Pulmonary artery endothelial cell (primary cell): ENCODE measurements at places on chromosomes 11 and 22.

DNA sequence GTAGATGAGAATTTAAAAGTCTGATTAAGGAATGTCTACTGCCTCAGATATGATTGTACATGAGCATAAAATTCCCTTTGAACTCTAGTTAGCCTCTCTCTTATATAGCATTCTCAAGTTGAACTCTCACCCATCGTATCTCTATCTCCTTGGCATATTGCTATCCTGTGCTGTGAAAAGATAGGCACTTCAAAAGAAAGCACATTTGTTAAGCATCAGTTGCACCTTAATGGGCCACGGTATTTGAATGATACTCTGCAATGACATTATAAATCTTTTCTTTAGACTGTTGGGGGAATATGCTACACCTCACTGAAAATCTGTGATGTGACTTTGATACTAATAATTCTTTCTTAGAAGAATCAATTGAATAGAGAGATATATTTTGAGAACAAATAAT is 570.7 kb downstream of the JRKL start:
- no peak for DNase-seq

DNA sequence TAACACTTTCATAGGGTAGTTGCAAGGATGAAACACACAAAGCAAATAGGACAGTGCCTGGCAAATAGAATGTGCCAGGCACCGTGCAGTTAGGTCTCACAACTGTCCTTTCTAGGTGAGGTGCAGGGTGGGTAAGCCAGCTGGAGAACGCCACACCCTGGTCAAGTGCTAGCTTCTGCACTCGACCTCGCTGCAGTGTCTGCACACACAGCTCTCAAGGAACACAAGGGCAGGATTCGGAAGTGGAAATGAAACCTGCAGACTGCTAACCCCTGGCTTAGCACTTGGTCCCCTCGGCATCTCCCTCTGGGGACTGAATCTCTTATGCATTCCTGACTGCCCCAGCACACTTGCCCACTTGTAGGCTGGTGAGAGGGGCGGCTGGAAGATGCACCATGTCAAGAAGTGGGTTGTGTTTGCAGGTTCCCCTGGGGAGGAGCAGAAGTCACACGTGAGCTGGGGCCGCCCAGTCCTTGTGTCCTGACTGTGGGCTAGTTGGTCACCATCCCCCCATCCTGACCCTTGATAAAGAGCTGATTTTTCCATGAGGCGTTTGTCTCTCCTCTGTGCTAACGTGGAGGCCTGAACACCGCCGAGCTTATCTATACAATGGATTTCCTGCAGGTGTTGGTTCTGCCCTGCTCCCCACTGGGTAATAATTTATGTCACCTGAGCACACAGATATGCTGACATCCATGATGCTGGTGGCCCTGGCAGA is 89.0 kb downstream of the MICAL2 start:
- DNase-seq: no peak

DNA sequence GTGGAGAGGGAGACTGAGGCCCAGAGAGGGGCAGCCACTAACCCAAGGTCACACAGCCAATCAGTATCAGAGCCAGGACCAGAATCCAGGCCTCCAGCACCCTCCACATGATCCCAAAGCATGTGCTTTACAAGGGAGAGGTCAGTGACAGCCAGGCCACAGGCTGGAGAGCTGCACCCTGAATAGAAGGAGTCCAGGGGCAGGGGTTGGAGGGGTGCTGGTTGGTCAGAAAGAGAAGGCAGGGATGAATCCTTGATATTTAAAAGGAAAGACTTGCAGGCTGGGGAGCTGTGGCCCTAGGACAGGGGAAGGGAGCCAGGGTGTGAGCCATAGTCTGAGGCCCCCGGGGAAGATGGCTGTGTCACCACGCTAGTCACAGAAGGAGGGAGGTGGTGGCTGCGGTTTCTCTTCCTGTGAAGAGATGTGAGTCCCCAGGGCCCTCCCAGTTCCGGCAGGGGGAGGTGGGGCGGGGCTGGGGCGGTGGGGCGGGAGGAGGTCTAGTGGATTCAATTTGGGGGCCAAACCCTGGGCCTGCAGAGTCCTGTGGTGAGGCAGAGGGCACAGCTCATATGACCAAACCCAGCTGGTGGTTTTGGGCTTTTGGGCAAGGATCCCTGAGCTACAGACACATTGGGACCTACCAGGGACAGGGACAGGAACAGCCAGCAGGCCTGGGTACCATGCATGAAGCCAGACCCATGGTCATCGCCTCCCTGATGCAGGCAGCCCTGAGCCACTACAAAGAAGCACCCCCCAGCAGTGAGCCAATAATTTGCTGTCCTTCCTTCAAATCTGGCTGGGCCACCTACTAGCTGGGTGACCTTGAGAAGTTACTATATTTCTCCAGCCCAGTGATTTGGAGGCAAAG is 14.0 kb downstream of the RAC2 start:
- no peak for DNase-seq

DNA sequence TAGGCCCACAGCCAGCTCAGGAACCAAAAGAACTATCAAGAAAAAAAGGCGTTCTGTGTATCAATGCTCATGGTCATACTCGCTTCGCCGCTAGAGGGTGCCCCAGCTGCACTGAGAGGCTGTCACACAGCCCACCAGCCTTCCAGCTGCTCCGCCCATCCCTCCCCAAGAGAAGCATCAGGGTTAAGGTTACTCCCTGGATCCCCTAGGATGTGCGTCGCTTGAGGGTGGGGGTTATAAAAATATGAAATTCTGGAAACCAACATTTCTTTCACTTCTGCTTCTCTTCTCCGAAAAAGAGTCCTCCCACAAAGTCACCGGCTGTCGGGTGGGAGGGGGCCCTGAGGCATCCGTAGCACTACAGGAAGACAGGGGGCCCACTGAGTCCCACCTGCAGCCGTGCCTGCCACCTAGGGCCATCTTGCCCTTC is 1.7 kb downstream of the CBX6 start:
- peak; percentile 49 for DNase-seq
